Astrocyte of the hippocampus (primary cell): ENCODE measurements at places on chromosomes 7 and 10.

- no peak for DNase-seq
Measured at GRCh38 chr10:33139181-33139646, 181.2 kb upstream of the ITGB1 start.

- DNase-seq, result no peak
Measured at GRCh38 chr7:22805227-22805626, 17.4 kb downstream of the TOMM7 start.

- no peak for DNase-seq
Measured at GRCh38 chr7:83947260-83947659, 247.3 kb downstream of the SEMA3A start.

DNA sequence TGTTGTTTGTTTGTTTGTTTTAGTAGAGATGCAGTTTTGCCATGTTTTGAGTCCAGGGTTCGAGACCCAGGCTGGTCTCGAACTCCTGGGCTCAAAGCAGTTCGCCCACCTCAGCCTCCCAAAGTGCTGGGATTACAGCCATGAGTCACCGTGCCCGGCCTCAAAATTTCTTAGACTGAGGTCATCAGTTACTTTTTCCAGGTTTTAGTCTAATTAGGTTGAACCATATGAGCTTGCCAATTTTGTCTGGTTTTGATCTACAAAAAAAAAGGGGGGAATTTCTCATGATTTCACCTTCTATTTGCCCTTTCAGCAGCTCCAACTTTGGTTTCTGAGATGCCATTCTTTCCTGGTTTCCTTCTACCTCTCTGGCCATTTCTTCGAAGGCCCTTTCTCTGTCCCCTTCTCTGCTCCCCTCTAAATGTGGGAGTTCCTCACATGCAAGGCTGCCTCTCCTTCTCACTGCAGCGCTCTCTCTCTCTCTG, 5.5 kb downstream of the CUEDC2 start:
- peak; percentile 75 for DNase-seq

DNA sequence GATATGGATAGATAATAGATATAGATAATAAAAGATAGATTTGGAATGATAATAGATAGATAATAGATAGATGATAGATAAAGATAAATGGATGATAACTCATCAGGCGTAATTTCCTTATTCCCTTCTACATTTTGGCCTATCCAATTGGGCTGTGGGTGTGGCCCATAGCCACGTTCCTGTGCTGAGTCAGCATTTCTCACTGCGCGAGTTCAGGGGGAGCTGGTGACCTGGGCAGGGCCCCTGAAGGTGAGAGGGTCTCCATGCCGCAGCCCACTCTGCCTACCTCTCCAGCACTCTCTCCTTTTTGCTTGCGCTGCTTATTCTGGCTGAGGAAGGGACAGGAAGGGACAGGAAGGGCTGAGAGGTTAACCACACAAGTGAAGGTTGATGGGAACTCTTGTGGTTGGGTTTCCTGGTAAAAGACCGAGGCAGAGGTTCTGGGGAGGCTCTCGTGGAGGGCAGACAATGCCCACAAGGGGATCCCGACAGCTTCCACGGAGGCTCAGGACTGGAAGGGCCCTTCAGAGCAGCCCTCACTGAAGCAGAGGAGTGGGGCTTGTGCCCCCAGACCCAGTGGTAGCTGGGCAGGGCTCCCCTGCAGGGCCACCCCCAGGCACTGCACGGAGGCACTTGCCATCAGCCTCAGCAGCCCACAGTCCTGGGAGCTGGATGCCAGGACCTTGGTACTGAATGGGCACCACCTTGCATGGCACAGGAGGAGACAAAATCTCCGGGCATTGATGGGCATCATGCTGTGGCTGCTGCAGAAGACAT, 247.3 kb upstream of the PITRM1 start:
- DNase-seq, result no peak

- DNase-seq, result peak; percentile 88
Measured at GRCh38 chr10:30784897-30785605, 155.5 kb upstream of the LYZL2 start.

- peak; percentile 30 for DNase-seq
Measured at GRCh38 chr7:26409661-26410547, 118.2 kb downstream of the SNX10 start.

DNA sequence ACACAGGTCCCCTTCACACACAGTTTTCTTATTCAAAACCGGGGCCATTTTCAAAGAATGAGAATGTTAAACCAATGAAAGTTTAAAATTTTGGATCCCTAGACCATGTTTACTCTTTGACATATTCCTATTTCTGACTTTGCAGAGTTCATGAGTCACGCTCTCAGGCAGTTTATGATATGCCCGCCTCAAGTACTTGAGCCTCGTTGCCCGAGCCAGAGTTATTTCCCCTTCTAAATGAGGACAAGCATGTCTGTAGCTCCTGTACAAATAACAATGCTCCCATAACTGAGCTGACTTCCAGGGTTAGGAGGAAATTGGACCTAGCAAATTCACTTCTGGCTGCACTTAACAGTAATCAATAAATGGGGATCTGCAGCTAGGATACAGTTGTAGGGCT, 87.9 kb upstream of the PDE1C start:
- no peak for DNase-seq

- no peak for DNase-seq
Measured at GRCh38 chr10:93501650-93502049, 5.2 kb downstream of the CEP55 start.

DNA sequence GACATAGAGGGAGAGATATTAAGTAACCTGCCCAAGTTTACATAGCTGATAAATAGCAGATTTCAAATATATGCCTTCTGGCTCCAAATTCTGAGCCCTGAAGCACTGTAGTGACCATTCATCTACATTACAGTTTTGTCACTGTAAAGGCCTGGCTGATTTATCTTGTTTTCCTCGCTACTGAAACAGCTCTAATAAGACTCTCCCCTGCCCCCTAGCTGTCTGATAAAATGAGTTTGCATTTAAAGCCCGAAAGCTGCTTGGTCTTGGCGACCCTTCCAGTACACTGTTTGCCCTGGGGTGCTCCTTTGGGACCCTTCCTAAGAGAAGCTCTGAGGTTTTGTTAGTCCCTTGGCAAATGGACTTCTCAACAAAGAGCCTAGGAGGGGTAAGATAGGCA, 59.7 kb upstream of the RAB11FIP2 start:
- peak; percentile 52 for DNase-seq

- DNase-seq, result no peak
Measured at GRCh38 chr7:15335390-15335789, 226.4 kb downstream of the AGMO start.

DNA sequence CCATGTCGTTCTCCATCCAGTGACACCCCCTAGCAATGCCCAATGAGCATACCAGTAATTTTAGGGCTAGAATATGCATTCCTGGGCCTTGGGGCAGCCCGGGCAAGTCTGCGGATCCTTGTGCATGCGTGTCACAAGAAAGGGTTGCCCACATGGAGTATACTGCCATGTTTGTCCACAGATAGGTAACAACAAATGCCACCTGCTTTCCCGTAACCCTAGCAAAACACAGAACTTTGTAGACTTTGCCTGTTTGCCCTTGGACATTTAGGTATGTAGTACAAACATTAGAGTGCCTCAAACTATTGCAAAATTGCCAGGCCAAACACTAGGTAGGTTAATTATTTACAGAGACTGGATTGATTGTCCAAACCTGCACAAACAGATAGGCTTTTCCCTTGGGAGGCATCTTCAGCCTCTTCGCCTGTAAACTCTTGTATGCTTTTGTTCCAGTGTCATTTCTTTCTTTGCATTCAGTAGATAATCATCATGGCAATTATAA, 117.0 kb downstream of the ADCY1 start:
- no peak for DNase-seq

DNA sequence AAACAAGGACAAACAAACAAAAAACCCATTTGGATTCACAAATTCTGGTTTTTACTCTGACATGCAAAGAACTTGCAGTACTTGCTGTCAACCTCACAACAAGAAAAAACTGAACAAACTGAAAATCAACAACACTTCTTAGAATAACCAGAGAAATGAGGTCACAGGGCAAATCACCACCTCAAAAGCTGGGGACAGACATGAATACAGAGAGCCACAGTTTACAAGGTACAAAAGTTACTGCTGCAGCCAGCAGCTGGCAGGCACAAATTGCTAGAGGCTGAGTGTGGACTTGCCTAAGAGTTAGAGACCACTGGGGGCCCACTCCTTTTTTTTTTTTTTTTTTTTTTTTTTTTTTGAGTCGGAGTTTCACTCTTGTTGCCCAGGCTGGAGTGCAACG, 15.0 kb upstream of the RNF32 start:
- no peak for DNase-seq
